ENCODE measurements at places on chromosomes 5 and 9.

GRCh38 chr5:107058235-107058634 lies 612.5 kb downstream of the EFNA5 start:
- no peak overlapping the region for H3K4me3 ChIP-seq
- no peak overlapping the region for H3K27ac ChIP-seq
- H3K36me3 ChIP-seq = no peaks in the 10 kb centered on the region
- H3K4me1 ChIP-seq = no peaks in the 10 kb centered on the region
- DNase-seq = no peak

- DNase-seq = no peak
- H3K27me3 ChIP-seq = no peaks in the 10 kb centered on the region
- no peaks in the 10 kb centered on the region for H3K4me1 ChIP-seq
- no peak overlapping the region for H3K4me3 ChIP-seq
These were observed 14.4 kb downstream of the ACTL7A start for GRCh38 chr9:108876425-108876824.

DNA sequence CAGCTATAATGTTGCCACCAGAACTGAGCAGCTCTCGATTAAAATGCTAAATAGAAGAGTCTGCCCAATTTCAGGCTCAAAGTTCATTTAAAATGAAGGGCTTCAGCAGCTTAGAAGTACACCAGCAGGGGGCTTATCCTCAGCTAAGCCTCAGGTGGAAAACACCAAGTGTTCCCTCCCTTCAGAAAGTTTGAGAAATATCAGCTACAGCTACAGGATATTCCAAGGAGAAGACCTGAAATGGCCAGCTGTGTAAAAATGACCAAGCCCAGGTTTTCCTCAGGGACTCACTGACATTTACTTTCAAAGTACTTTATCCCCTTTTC lies 395.4 kb downstream of the DTWD2 start:
- H3K4me3 ChIP-seq = no peak overlapping the region
- no peaks in the 10 kb centered on the region for H3K4me1 ChIP-seq
- no peak for DNase-seq
- no peak overlapping the region for H3K27ac ChIP-seq
- H3K36me3 ChIP-seq = no peaks in the 10 kb centered on the region

GRCh38 chr5:113092683-113093082 lies 116.1 kb downstream of the DCP2 start:
- no peaks in the 10 kb centered on the region for H3K36me3 ChIP-seq
- H3K27me3 ChIP-seq = no peaks in the 10 kb centered on the region
- H3K27ac ChIP-seq = no peak overlapping the region
- H3K4me1 ChIP-seq = peaks cover 27% of the 10 kb centered on the region
- DNase-seq = no peak
- H3K4me3 ChIP-seq = no peak overlapping the region

DNA sequence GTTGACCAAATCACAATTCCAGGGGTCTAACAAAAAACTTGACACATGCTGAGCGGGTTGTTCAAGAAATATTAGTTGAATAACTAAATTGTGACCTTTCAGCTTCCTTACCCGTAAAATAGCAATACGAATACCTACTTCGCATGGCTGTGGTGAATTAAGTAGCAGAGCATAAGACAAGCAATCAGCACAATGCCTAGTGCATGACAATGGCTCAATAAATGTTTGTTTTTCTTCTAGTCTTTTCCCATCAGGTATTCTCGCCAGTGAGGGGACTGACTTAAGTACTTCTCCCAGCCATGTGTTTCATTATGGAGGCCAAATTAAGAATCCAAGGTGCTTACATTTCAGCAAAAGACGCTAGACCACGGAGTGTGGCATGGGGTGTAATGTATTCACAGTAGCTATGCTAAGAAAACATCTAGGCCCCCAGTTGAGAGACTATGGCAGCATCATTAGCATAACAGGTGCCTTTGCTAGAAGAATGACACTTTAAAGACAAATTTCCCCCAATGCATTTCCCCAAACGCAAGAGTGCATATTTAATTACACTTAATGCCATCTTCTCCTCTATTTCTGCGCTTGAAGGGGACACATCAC lies 145.9 kb downstream of the ASTN2 start:
- no peak for DNase-seq
- H3K27me3 ChIP-seq = no peaks in the 10 kb centered on the region
- no peaks in the 10 kb centered on the region for H3K4me1 ChIP-seq
- no peaks in the 10 kb centered on the region for H3K36me3 ChIP-seq
- no peak overlapping the region for H3K4me3 ChIP-seq
- no peak overlapping the region for H3K27ac ChIP-seq

DNA sequence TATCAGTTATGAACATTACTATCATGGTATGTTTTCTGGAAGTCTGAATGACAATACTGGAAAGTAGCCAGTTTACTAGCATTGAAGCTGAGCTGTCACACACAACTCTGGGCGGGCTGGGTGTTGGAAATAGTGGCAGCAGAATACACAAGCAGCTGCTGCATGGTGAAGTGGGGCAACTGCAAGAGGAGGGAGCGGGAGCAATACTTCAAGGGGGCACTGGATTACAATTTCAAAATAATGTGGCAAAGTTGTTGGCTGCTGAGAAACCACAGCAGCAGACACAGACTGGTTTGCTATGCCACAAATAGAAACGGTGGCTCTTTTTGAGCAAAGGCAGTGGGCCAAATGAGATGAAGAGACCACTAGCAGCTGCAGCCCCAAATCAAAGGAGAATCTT lies 350.2 kb downstream of the KIAA0825 start:
- no peak overlapping the region for H3K27ac ChIP-seq
- H3K27me3 ChIP-seq = no peaks in the 10 kb centered on the region
- no peaks in the 10 kb centered on the region for H3K4me1 ChIP-seq
- no peak for DNase-seq
- no peaks in the 10 kb centered on the region for H3K36me3 ChIP-seq

DNA sequence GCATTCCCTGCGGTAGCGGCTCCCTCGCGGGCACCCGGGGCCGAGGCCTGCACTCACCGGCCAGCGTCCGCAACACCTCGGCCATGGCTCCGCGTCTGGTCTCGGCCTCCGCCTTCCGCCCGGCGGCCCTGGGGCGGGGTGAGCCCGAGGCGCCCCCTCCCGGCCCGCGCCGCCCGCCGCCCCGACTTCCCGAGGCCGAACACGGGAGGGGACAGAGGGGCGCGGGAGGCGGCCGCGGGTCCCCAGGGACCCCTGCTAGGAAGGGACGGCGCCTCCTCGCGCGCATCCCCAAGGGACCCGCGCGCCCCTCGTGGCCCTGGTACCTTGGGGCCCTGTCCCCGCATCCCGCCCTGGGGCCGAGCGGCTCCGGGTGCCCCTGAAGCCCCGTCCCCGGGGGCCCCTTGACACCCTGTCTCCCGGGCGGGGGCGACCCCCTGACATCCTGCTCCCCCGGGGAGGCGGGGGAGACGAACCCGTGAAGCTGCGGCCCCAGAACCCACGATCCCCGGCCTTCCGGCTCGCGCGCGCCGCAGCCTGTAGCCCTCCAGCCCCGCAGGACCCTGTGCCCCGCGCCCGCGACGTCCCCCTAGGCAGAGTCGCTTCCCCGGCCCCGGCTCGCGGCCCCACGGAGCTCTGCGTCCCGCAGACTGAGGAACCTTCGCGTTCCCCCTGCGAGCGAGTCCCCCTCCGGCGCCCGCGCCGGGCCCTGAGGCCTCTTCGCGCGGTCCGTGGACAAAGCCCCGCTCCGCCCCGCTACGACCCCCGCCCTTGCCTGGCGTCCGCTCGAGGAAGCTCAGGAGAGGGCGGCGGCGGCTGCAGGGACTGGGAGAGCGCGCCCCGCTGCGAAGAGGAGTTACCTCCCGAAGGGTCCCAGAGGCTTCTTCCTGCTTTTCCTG lies at the start of gene ABO:
Gene ABO, minus strand, starts transcription at position 97 of the 896 bp plus-strand sequence.
- H3K4me1 ChIP-seq = no peaks in the 10 kb centered on the region
- peaks cover 80% of the 10 kb centered on the region for H3K27me3 ChIP-seq
- no peak within 1 kb of the TSS for H3K27ac ChIP-seq
- no peaks in the 10 kb centered on the region for H3K36me3 ChIP-seq
- H3K4me3 ChIP-seq = no peak within 1 kb of the TSS
- DNase-seq = no peak

DNA sequence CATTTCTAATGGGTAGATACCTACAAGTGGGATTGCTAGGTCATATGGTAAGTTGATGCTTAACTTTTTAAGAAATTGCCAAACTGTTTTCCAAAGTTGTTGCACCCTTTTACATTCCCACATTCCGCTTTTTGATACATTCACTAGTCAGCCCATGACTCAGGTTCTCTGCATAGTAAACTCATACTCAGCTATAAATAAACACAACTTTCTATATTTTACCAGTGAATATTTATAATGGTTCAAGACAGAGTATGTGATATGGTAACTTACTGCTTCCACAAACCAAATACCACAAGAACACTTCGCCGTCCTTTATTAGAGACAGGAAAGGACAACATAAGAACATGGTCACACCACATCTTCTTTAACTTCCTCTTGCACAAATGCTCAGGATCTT lies 54.0 kb downstream of the PLPP1 start:
- no peak overlapping the region for H3K4me3 ChIP-seq
- no peak for DNase-seq
- H3K4me1 ChIP-seq = peaks cover 10% of the 10 kb centered on the region
- H3K27ac ChIP-seq = no peak overlapping the region

DNA sequence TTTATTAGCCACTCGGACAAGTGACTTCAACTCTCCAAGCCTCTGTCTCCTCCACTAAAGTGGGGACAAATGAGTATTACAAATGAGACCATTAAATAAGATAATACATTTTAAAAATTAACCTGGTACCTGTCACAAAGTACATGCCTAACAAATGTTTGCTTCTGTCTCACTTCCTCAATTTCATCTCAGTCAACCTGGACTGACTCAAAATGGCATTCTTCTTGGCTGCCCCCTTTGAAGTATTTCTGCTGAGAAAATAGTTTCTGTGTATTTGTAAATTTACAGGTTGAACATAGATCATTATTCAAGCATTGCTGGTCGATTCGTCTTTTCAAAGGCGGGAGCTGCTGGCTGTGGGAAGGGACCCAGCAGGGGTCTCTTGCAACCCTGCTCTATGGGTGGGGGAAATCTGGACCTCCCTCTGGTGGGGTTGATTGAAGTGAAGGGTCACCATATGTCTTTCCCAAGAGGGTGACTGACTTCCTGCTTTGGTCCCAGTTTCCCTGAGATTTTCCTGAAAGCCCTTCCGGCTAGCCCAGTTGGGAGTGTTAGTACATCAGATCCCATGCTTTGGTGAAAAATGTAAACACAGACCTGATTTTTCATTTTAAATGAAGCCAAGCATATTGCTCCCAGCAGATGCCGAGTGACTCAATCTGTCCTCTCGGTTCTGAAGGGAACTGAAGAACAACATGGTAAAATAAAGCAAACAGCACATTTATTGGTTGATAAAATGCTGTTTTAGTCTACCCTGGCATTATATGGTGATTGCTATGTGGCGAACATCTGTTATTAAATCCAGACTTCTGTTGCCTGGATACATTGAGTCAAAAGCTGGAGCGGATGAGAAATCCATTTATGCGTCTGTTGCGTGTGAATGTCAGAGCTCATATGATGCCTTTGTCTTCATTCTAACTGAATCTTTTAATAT lies 73.0 kb downstream of the KCNIP1 start:
- H3K27me3 ChIP-seq = no peaks in the 10 kb centered on the region
- no peak for DNase-seq
- no peak overlapping the region for H3K4me3 ChIP-seq
- H3K27ac ChIP-seq = no peak overlapping the region
- H3K4me1 ChIP-seq = peaks cover 11% of the 10 kb centered on the region

- no peak overlapping the region for H3K27ac ChIP-seq
- H3K4me3 ChIP-seq = no peak overlapping the region
- no peaks in the 10 kb centered on the region for H3K36me3 ChIP-seq
- no peaks in the 10 kb centered on the region for H3K27me3 ChIP-seq
These were observed 143.0 kb upstream of the SHB start for GRCh38 chr9:38212016-38212415.

- H3K36me3 ChIP-seq = no peaks in the 10 kb centered on the region
- no peak for DNase-seq
- no peaks in the 10 kb centered on the region for H3K4me1 ChIP-seq
These were observed 450.8 kb upstream of the TLE4 start for GRCh38 chr9:79120941-79121340.

DNA sequence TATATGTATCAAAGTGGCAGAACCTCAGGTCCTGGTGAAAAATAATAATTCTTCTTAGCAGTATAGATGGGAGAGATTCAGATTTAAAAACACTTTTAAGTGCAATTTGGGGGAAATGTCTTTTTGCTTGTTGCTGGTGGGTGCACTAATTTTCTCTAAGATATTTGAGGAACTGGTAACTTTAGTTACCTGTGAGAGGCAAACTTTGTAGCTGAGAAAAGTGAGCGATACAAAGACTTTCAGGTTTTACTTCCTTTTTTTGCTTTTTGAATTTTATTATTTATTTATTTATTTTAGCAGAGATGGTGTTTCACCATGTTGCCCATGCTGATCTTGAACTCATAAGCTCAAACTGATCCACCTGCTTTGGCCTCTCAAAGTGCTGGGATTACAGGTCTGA lies 303.1 kb upstream of the PTGER4 start:
- peaks cover 2% of the 10 kb centered on the region for H3K4me1 ChIP-seq
- H3K36me3 ChIP-seq = no peaks in the 10 kb centered on the region
- no peak overlapping the region for H3K27ac ChIP-seq
- DNase-seq = no peak
- no peak overlapping the region for H3K4me3 ChIP-seq
- H3K27me3 ChIP-seq = no peaks in the 10 kb centered on the region

DNA sequence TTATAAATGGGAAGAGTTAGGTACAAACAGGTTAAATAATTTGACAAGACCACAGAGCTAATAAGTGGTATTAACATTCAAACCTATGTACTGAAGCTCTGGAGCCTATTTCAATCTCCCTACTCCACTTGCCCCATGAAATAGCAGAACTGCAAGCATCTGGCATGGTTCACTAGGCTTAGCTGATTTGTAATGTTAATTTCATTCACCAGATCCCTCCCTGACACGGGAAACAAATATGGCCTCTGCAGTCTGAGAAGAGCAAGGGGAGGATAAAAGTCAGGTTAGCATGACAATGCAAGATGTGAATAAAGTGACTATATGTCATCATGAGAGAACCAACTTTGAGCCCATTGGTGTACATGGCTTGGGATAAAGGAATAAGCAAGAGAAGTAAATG lies 428.8 kb downstream of the BRINP1 start:
- H3K4me3 ChIP-seq = no peak overlapping the region
- H3K4me1 ChIP-seq = no peaks in the 10 kb centered on the region
- H3K27me3 ChIP-seq = no peaks in the 10 kb centered on the region
- H3K36me3 ChIP-seq = no peaks in the 10 kb centered on the region
- DNase-seq = no peak

GRCh38 chr9:8845376-8845775 lies 1045.8 kb upstream of the DMAC1 start:
- H3K4me1 ChIP-seq = no peaks in the 10 kb centered on the region
- no peak for DNase-seq
- H3K27ac ChIP-seq = no peak overlapping the region
- H3K27me3 ChIP-seq = no peaks in the 10 kb centered on the region

GRCh38 chr5:170611449-170612090 lies 107.8 kb downstream of the KCNIP1 start:
- peaks cover 19% of the 10 kb centered on the region for H3K4me1 ChIP-seq
- H3K27ac ChIP-seq = no peak overlapping the region
- H3K36me3 ChIP-seq = no peaks in the 10 kb centered on the region
- H3K27me3 ChIP-seq = no peaks in the 10 kb centered on the region

GRCh38 chr5:139823757-139824355 lies 28.2 kb downstream of the PSD2 start:
- no peaks in the 10 kb centered on the region for H3K4me1 ChIP-seq
- H3K27me3 ChIP-seq = peaks cover 39% of the 10 kb centered on the region
- H3K27ac ChIP-seq = no peak overlapping the region
- DNase-seq = no peak
- no peak overlapping the region for H3K4me3 ChIP-seq
- no peaks in the 10 kb centered on the region for H3K36me3 ChIP-seq

- H3K4me1 ChIP-seq = no peaks in the 10 kb centered on the region
- H3K36me3 ChIP-seq = peaks cover 18% of the 10 kb centered on the region
- no peak for DNase-seq
- H3K27ac ChIP-seq = no peak overlapping the region
- no peaks in the 10 kb centered on the region for H3K27me3 ChIP-seq
- no peak overlapping the region for H3K4me3 ChIP-seq
These were observed 26.6 kb upstream of the CREBRF start for GRCh38 chr5:173029499-173029921.

All from SJSA1 (cell line).